ENCODE measurements at places on chromosomes 16 and 17.

GRCh38 chr17:27793168-27793905, 7.0 kb downstream of the NOS2 start:
- no peak for DNase-seq

- no peak for DNase-seq
Measured at GRCh38 chr17:33803686-33804085, 451.4 kb upstream of the CCL2 start.

DNA sequence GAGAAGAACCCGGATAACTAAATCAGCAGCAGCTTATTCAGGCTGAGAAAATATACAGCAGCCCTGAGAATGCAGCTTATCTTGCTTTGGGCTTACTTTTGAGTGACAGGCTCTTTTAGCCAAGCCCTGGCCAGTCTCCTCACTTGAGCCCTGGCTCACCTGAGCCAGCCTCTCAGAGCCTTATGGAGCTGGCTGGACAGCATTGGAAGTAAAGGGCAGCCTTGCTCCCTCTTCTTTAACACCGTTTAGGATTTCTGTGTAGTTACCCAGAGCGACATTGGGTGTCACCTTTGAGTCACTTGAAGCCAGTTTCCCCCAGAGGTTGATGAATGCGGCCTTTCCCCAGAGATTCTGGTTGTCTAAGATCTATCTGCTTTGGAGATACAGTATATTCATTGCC, 7.7 kb upstream of the NPIPB2 start:
- DNase-seq = no peak

GRCh38 chr16:12348733-12349704, 372.5 kb downstream of the SNX29 start:
- DNase-seq = no peak

- no peak for DNase-seq
Measured at GRCh38 chr17:63181856-63182255, 215.8 kb downstream of the TANC2 start.

GRCh38 chr16:83040174-83040573, 413.4 kb downstream of the CDH13 start:
- no peak for DNase-seq

GRCh38 chr17:31570951-31571892, 179.7 kb downstream of the RAB11FIP4 start:
- no peak for DNase-seq

- DNase-seq = no peak
Measured at GRCh38 chr16:19110537-19111360, 3.0 kb upstream of the ITPRIPL2 start.

- peak; percentile 78 for DNase-seq
Measured at GRCh38 chr17:8955021-8955959, 10.2 kb downstream of the PIK3R5 start.

- peak; percentile 74 for DNase-seq
Measured at GRCh38 chr16:11386791-11387546, 41.7 kb downstream of the RMI2 start.

GRCh38 chr17:81579821-81580321, 27.7 kb upstream of the FAAP100 start:
- no peak for DNase-seq

- DNase-seq = no peak
Measured at GRCh38 chr17:54085020-54085419, 262.3 kb downstream of the KIF2B start.

DNA sequence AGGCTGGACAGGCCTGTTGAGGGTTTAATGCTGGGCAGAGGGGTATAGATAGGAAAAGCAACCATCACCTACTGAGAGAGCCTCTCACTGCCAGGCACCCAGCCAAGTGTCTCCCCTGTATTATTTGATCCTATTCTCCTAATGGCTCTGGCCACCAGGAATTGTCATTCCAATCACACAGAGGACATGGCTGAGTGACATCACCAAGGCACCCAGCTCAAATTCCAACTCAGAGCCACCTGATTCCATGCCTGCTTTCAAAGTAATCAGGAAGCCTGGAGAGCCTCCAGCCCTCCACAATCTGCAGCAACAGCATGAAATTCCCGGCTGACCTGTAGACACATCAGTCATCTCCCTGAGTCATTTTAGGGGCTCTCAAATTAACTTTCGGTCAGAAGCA, 368.9 kb upstream of the C16orf82 start:
- no peak for DNase-seq

DNA sequence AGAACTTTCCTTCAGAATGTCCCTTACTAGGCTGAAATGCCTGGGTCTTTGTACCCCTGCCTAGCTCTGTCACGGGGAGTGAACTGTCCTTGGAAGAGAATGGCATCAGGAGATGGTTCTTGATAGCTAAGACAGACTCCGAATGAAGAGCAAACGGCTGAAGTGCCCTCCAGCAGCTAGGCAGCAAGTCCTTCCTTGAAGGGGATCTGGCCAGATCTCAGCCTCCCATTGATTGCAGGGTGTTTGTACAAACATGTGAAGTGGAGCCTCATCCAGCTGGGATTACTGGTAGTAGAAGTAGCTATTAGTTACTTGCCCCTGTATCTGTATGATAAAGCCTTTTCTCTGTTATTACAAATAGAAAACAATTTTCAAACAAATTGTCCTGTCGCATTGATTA, 30.9 kb downstream of the LRRC36 start:
- DNase-seq = no peak

DNA sequence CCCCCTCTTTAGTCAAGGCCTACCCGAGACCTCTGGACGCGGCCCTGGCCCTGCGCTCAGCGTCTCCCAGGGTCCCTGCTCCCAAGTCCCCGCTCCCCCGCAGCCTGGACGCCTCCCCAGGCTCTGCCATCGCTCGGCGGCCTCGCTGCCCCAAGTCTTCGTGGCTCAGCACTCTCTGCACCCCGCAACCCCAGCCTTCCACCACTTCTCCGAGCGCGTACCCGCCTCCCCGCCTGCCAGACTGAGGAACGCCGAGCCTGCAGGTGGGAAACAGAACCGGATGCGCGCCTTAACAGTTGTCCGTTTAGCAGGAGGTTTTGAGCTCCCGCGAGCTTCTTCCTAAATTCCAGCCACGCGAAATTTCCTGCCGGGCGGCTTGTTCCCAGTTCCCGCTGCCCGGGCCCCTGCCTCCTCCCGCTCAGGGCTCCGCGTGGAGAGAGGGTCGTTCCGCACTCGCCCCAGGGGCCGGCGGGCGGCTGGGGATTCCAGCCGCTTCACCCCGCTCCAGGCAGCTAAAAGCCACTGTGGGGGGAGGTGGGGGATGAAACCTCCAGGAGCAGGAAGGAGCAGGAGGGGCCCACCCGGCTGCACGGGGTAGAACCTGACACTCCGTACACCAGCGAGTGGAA, 87.7 kb downstream of the KCNJ12 start:
- no peak for DNase-seq

GRCh38 chr16:54928016-54928356, 2.7 kb upstream of the IRX5 start:
- no peak for DNase-seq

DNA sequence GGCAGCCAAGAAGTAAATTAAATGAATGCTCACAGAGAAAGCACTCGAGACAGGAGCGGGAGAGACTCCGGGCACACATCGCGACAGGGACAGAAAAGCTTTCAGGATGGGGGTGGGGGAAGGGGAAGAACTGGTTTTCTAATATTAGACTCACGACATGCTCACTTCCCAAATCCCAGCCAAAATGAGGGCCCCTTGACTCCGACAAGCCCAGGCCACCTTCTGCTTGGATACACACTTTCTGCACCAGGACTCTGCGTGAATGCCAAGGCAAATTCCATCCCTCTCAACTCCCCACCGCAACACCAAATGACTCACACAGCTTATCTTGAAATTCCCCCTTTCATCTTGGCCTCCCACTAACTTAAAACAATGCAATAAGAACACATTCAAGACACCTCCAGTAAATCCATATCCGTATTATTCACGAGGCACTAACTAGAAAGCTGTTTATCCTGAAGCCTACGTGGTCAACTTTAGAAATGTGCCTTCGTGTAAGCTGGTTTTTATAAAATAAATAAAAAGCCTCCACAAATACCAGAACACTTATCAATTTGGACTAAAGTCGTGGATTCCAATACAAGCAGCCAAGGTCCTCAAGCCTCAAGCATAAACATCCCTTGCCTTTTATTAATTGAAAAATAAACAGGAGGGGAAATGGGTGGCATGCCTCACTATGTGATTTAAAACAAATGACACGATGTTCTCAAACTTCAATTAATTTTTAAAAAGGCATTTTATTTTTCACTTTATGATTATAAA, 46.1 kb downstream of the NXN start:
- no peak for DNase-seq

DNA sequence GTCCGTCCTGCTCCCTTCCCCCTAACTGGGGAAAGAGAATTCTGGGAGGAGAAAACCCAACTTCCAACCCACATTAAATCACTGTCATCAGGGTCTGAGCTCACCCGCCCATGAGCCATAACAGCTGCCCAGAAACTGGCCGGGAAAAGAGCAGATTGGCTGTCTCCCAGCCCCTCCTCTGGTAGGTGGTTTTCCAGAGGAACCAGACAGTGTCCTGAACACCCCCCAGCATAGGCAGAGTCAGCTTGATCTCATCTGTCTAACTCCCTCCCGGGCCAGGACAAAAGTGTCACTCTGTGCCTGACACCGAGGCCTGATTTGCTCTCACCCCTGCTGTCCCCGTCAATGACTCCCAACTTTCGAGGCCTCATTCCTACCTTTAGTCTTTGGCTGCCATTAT, 197.0 kb downstream of the AXIN2 start:
- no peak for DNase-seq

DNA sequence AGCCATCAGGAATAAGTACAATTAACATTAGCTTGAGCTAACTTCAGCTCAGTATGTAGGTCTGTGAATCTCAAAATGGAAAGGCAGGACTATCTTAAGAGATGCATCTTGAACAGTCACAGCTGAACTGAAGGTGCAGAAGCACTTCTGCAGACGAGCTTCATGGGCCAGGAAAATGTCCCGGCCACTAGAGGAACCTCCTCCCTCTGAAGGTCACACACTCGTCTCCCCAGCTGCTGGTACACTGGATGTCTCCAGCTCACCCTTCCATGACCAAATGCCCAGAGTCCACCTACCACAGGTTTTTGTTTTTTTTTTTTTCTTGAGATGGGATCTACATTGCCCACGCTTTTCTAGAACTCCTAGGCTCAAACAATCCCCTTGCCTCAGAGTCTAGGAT, 33.2 kb downstream of the WDR59 start:
- peak; percentile 20 for DNase-seq

- DNase-seq = no peak
Measured at GRCh38 chr17:40315678-40316570, 6.9 kb downstream of the RARA start.

- no peak for DNase-seq
Measured at GRCh38 chr17:2433696-2434095, 32.8 kb upstream of the MNT start.

DNA sequence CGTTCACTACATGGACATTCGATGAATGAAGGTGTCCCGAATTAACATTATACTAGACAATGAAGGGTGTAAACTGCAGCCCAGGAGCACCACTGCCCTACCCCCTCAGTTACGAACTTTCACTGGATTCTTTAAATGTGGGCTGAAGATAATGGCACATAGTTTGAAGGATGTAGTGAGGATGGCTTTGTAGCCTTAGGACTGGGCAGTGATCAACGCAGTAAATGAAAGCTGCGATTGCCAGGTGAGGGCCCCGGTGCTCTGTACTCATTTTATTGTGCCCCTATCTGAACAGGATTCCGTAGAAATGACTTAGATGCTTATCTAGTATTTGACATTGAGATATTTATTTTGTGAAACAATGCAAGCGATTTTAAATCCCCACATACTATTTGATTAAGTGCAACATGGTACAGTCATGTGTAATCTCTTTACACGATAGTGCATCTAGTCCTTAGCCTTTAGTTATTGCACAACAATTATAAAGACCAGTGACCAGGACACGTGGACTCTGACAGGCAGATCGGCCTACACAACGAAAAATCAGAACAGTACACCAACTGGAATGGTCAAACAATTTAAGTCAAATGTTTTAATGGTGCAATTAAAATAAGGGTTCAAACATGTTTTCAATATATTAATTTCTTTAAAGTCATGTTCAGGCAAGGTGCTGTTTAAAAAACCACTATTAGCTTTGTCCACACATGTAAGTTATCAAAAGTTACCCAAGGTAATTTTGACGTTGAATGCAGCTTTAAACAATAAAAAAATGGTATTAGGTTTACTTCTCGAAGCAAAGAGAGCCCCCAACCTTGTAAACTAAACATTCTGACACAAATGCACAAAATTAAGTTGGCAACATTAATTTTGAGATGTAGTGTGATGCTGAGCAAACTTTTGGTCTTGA, 17.4 kb upstream of the ERN1 start:
- DNase-seq = no peak

GRCh38 chr17:44782326-44782850, 23.6 kb downstream of the ADAM11 start:
- peak; percentile 29 for DNase-seq

- DNase-seq = no peak
Measured at GRCh38 chr17:80704381-80704819, 159.8 kb downstream of the RPTOR start.

DNA sequence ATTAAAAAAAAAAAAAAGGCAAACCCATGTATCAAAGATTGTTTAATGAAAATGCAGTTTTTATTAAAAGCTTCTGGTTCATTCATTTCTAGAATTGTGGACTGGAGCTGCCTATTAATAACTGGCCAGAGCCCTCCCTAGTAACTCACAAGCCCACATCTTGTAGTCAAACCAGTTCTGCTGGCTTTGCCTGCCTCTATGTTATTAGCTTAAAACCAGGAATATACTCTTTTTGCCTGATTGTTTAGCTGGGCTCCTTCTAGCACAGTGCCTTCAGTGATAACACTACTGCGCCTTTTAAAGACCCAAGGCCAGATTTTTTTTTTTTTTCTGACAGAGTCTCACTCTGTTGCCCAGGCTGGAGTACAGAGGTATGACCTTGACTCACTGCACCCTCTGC, 26.0 kb downstream of the TAC4 start:
- DNase-seq = no peak

- no peak for DNase-seq
Measured at GRCh38 chr17:50677851-50678375, 29.8 kb downstream of the ANKRD40 start.

- DNase-seq = no peak
Measured at GRCh38 chr17:61634942-61635538, 44.0 kb upstream of the NACA2 start.

GRCh38 chr17:72587156-72587555, 466.3 kb downstream of the SOX9 start:
- no peak for DNase-seq

- DNase-seq = no peak
Measured at GRCh38 chr16:86903068-86903467, 324.7 kb downstream of the FOXL1 start.
